Nucleus accumbens (tissue), 56 donors: ENCODE measurements at places on chromosomes 4 and X.

GRCh38 chrX:1941321-1941720, 326.5 kb downstream of the ASMT start:
- no peak for DNase-seq

- peak; percentile 12 for DNase-seq
Measured at GRCh38 chr4:18689308-18690115, 668.0 kb upstream of the LCORL start.

GRCh38 chr4:12844141-12844540, 640.0 kb downstream of the RAB28 start:
- DNase-seq = no peak

- DNase-seq = no peak
Measured at GRCh38 chr4:156775813-156776212, 195.8 kb downstream of the PDGFC start.

DNA sequence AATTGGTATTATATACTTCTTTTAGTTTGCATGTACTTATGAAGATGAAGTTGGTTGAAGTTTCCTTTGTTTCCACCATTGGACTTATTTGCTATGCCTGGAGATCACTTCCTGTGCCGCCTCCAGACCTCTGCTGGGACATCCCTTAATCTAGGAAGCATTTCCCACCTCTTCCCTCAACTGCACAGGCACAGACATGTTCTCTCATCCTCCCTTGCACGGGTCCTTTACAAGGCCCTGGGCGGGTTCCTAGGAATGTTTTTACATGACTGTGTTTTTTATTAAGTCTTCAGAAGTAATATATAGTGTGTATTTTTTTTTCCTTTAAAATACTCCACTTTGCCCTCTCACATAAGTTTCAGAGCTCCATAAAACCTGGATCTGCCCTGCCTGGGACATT, 51.0 kb downstream of the TMEM131L start:
- no peak for DNase-seq

GRCh38 chr4:31246856-31247255, 526.7 kb downstream of the PCDH7 start:
- no peak for DNase-seq

GRCh38 chrX:1591863-1592469, 562 bp downstream of the AKAP17A start:
- no peak for DNase-seq

- DNase-seq = no peak
Measured at GRCh38 chrX:21741364-21741763, 16.6 kb downstream of the SMPX start.

DNA sequence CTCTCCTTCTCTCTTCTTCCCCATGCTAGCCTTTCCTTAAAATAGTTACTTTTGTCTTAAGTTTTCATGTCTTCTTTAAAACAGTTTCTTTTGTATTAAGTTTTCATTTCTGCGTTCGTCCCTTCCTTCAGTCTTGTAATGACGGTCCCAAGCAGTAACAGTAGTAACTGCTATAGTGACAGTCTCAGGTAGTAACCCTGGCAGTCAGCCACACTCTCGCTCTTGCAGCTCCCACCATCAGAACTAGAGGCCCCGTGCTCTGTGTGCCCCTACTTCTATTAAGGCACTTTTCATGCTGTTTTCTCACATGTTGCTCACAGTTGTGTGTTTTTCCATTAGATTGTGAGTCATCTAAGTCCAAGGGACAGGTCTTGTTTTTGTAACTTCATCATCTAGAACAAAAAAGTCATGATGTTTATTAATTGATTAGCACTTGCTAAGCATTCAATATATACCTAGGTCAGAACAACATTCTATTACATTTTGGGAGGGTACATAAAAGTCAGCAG, 49.3 kb downstream of the C4orf33 start:
- DNase-seq = no peak

GRCh38 chr4:41661442-41662076, 87.0 kb downstream of the PHOX2B start:
- DNase-seq = no peak

GRCh38 chr4:113987382-113987941, 8.0 kb upstream of the ARSJ start:
- DNase-seq = no peak

GRCh38 chr4:54233697-54234496, 4.8 kb downstream of the PDGFRA start:
- peak; percentile 60 for DNase-seq

GRCh38 chr4:113641025-113641431, 120.5 kb downstream of the CAMK2D start:
- no peak for DNase-seq

DNA sequence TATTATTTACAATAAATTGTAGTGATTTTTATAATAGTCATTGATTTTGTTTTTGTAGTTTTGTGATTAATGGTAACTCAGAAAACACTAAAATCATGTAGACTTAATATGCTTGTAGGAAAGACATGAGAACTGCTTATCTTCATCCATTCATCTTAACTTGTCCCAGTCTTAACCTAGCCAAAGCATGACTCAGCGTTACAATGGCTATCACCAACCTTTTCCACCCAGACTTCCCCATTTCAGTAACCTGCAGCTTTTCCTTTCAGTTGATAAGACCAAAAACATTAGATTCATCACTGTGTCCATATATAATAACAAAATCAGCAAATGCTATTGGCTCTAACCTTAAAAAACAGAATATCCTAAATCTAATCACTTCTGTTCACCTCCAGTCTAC, 106.2 kb upstream of the KLF8 start:
- DNase-seq = no peak

DNA sequence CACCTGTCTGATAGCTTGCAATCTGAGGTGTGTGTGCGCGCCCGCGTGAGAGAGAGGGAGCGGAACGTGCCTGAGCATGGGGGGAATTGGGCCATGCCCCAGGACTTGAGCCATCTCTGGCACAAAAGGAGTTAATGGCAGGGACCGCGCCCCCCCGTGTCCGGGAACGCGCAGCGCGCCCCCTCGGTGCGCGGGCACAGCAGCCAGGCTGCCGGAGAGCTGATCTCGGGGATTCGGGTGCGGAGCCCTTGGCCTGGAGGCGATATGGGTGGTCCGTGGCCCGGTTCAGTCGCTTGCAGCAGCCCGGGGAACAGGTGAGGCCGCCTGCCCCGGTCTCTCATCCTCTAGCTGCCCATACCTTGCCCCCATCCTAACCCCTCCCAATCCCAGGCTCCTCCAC, at the start of gene NLGN3:
TSS of gene NLGN3 (plus strand) at position 191 of the 400 bp plus-strand sequence. CDS start 2,909 bp downstream, outside the sequence.
- peak; percentile 34 for DNase-seq

GRCh38 chr4:110622841-110623717, at the start of gene PITX2:
TSS of gene PITX2 (minus strand) at chr4:110623077. CDS start at chr4:110622460, 617 bp downstream.
- DNase-seq = no peak

DNA sequence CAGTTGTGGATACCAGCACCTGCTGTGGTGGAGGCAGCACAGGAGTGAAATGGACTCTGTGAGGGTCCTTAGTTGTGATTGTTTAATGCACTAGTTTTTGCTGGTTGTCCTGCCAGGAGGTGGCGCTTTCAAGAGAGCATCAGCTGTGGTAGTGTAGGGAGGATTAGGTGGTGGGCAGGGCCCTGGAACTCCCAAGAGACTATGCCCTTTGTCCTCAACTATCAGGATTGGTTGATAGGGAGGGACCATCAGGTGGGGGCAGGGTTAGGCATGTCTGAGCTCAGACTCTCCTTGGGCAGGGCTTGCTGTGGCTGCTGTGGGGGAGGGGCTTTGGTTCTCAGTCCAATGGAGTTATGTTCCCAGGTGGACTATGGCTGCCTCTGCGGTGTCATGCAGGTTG, 121.9 kb downstream of the RRAGB start:
- DNase-seq = no peak

GRCh38 chrX:69090022-69090421, 75.2 kb downstream of the PJA1 start:
- no peak for DNase-seq

DNA sequence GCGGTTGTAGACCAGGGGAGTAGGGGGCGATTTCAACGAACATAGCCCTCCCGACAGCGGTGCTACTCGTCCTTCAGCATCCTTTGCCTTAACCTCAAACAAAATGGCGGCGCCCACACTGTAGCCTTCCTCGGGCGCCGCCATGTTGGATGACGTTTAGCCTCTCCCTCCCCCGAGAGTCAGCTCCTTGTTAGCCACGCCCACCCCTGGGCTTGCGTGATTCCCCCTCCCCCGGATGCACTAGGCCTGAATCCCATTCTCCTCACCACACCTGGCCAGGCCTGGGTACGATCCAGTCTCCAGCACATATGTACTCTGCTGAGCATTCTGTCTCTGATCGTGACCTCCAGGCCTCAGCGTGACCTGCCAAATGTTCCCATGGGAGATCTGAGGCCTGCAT, 49.0 kb upstream of the ZNF157 start:
- DNase-seq = peak; percentile 76

- no peak for DNase-seq
Measured at GRCh38 chr4:128869776-128870509, 60.4 kb downstream of the JADE1 start.

GRCh38 chr4:151957153-151957552, 196.3 kb upstream of the GATB start:
- DNase-seq = no peak

DNA sequence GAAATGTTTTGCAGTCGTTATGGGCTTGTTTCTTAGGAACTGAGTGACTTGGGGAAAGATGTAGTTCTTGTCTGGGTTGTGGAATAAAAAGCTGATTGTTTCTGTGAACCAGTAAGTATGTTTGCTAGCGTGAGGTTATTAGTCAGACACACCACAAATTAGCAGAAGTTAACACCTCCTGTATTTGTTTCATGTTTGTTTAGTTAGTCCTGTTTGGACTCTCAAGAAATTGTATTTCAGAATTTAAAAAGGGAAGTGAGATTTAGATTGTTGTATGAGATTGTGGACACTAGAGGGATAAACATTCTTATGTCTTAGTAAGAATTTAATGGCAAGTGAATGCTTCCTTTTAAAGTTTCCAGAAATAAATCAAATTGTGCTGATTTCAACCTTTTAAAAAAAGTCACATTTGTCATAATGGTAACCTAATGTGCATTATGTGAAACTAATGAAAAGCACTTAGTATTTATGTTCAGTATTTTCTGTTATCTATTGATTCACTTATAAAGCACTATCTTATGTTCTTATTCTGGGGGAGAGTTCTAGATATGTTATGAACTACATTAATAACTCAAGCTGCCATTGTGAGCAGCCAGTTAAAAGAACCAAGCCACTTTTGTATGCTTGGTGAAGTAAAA, 25.6 kb downstream of the ATP10D start:
- no peak for DNase-seq
